Suppressor macrophage (primary cell): ENCODE measurements at places on chromosomes 3 and 15.

DNA sequence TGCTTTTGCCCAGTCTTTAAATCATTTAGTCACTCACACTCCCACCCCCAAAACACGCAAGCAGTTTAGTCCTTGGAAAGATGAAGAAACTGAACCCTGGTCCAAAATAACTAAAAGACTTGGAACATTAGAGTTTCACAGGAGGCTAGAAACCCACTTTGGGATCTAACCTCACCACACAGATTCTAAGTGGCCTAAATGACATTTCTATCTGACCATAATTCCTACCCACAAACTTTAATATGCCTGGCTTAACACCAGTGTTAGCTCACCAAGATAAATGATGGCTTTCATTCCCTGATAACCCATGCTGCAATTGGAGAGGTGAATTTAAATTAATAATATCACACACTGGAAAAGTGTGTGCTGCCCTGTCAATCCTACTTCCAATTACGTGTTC, 295.3 kb upstream of the UBE2E2 start:
- DNase-seq, result no peak

DNA sequence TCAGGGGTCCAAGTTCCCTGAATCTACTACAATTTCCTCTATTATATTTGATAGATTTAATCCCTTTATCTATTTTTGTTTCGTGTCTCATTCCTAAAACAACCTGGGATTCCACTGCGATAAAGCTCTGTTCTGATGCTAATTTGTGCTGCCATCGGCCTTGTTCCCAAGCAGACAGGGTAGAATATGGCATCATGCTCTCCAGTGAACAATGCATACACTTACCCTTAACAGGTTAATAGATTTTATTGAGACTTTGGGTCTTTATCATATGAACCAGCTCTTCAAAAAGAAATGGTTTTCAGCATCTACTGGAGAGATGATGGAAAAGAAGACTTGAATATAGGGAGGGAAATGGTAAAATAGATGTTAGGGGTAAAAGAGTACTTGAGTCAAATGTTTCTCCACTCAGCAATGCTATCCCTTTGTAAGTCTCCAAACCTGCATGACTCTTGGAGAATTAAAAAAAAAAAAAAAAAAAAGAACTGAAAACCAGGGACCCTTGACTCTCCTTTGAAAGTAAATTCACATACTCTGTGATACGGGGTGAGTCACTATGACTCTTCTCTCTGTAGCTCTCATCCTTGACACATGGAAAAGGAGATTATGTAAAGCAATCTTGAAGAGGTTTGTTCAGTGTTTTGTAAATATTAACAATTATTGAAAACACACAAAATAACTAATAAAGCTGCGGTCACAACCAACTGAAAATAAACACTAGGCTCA, 268.8 kb downstream of the ZBTB20 start:
- DNase-seq, result no peak

GRCh38 chr3:64332459-64333350, 107.4 kb upstream of the PRICKLE2 start:
- no peak for DNase-seq

DNA sequence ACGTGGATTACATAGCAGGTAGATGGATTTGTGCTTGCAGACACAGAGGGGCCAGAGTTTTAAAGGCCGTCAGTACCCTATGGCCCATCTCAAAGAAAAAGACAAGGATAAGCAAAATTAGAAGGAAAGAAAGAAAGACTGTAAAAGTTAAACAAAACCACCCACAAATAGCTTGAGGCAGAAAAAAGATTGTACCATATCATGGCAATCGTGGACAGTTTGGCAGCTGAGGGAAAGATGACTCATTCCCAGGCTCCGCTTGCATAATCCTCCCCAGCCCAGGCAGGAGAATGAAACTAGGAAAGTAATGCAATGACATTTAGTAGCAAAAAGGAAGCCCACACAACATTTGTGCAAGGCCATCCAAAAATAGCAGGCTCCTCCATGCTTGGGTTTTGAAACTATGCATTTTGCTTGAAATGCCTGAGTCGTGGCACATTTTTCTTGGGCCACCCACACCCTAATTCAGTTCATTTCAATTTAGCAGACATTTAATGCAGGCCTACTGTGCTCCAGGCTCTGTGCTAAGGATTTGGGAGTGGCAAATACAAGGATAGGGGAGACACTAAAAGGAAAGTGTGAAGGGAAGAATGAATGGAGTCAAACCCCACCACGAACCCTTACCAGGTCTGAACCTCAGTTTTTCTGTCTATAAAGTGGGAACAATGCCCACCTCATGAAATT, 40.9 kb upstream of the SMAD3 start:
- DNase-seq, result peak; percentile 96

DNA sequence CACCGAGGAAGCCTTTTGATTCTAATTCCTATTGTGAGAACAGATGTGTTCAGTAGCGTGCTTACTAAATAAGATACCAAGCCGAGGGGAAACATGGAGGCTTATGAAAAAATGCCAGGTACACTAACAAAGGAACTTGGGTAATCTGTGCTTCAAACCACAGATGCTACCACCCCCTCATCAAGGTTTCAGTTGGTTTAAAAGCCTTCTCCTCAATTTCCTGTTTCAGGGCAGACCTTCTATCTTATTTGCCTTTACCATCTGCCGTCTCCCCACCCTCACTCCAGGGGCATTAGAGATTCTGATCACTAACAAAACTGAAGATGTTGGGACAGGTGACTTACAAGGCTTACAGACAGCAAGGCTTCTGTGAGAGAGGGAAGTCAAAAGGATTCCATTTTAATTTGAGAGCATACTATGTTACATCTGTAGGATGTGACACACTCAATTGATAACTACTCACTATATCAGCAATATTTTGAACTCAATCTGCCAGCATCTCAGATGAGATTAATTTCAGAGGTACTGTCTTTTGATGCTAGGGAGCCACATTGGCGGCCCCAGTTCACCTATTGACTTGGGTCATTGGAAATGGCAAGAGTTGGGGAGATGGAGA, 60.6 kb upstream of the PLCL2 start:
- DNase-seq, result no peak

DNA sequence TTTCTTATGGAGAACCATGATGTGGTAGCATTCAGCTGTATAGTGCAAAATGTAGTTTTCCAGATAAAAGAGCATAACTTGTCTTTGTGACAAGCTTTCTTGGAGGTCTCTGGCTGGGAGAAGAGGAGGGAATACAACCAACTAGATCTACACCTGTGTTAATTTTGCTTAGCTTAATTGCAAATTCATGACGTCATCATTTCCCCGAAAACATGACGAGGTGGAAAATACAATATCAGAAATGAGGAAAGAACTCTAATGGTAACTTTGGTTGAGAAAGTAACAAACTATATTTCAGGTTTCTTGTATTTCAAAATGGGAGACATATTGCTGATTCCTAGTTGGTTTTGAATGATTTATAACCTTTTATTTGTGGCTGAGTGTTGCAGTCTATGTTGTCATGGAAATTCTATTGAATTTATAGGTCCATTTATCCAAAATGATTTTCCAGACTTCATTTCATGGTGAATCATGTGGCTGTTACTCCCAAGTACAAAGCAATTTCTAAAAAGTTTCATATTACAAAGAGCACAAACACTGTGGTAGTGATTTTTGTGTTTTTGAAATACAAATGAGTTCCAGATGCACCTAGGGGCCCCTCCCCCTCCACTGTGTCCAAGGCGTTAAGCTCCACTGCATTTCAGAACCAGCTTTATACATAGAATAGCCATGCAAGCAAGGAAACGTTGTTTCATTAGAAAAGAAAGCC, 307.2 kb downstream of the FEZF2 start:
- DNase-seq, result no peak

- DNase-seq, result no peak
Measured at GRCh38 chr3:30203301-30203700, 403.1 kb upstream of the TGFBR2 start.

- no peak for DNase-seq
Measured at GRCh38 chr3:63352008-63352279, 73.8 kb downstream of the SYNPR start.

DNA sequence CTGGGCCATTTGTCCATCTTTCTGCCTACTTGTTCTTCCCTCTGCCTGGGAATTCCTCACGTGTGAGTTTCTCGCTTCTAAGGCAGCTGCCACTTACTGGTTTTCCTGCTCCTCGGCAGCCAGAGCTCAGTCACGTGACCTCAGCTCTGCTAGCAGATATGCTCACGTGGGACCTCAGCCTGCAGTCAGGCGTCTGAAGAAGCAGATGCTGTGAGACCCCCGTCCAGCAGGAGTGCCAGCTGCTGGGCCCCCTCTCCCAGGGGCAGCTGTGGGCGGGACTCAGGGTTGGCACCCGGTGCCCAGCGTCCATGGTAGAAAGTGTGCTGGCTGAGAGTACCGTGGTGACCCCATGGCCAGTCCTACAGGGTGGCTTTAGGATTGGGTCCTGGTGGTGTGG, 161.3 kb upstream of the TLE3 start:
- DNase-seq, result peak; percentile 83

- peak; percentile 86 for DNase-seq
Measured at GRCh38 chr15:99324082-99324620, 72.9 kb downstream of the LRRC28 start.

DNA sequence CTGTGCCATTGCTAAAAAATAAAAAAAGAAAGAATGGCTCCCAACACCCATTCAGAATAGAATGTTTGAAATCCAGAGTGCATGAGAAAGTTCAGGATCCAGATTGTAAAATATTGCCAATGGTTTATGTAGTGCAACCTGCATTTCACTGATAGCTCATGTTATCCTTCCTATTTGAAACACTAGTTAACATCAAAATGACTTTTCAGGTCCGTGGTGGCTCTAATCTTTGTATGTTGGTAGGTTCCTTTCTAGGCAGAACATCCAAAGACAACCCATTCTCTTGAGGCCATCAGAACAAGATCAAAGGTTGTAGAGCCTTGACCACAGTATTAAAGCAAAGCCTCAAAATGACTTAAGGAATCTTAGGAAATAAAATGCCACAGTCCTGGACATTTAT, 51.0 kb downstream of the PLCL2 start:
- DNase-seq, result no peak

GRCh38 chr3:70078778-70079177, 79.2 kb downstream of the SAMMSON start:
- DNase-seq, result no peak

- DNase-seq, result no peak
Measured at GRCh38 chr3:159159546-159159945, 357.7 kb downstream of the MFSD1 start.

DNA sequence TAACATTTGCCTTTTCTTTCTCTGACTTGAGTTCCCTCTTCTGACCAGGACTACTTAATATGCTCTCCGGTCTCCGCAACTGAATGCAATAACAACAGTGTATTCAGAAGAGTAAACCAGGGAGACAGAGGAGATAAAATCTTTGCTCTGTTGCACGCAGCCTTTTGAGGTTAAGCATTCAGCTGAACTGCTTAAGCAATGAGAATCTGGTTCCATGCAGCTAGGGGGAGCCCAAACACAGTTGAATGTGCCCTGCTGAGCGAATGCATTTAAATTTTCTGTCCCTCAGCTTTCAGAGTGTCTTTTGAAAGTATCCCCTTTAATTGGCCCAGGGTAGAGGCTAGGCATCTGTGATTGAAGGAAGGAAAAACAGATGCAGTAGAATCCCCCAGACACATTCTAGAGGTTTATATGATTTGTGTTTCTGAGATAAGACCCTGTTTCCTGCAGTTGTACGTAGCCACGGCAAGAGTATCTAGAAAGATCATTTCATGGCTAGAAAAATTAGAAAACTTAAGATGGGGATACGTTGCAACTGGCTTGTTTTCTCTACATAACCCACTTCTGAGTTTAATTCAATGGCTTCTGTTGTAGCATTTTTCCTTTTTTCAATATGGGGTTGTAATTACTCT, 309.6 kb downstream of the TUSC7 start:
- peak; percentile 85 for DNase-seq

DNA sequence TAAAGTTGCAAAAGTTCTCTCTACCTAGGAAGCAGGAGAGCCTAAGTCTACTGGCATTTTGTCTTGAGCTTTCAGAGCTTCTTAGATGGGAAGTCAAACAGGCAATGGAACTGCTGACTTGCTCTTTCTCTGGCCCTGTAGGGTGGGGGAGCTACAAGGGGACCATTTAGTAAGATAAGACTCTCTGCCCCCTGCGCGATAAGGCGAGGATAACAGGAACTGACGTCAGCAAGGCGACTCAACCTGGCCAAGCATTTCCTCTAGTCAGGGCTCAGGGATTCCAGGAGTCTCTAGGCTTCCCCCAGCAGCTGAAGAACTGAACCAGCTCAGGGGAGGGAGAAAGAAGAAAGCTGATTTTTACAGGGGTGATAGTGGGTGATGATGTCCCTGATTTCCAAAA, 5.8 kb downstream of the RARB start:
- no peak for DNase-seq

DNA sequence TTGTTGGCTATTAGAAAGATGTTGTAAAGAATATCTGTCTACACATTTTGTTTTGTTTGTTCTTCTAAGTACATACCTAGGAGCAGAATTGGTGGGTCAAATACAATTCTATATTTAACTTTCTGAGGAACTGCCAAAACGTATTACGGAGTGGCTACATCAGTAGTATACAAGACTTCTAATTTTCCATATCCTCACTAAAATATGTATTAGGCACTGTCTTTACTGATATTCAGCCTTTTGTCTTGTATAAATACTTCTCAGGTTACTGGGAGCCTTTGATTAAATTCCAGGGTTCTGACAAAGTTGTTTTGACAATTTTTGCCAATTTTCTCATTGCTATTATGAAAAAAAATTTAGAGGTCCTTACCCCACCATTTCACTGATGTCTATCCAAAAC, 146.7 kb downstream of the NR2E3 start:
- DNase-seq, result no peak
